ENCODE measurements at places on chromosomes 11 and 22. TPM values are rescaled to one million over a fixed set of nuclear protein-coding genes. Genes with fewer than 3 reads are reported as not detected.

The NLRP14 gene
- not detected for polyA plus RNA-seq

The OR2AG1 gene
- not detected for polyA plus RNA-seq

The RAB39A gene
- not detected for polyA plus RNA-seq

The RTN3 gene
- 46.3 TPM for polyA plus RNA-seq

The CNIH2 gene
- 0.77 TPM for polyA plus RNA-seq

The MTMR3 gene
- polyA plus RNA-seq: 15.3 TPM

The OR8D1 gene
- polyA plus RNA-seq: not detected

The GGTLC3 gene
- not detected for polyA plus RNA-seq

The WBP2NL gene
- 0.59 TPM for polyA plus RNA-seq

The WNT11 gene
- polyA plus RNA-seq: 0.25 TPM

The OR6T1 gene
- polyA plus RNA-seq: not detected

The CRYBB1 gene
- 0.04 TPM for polyA plus RNA-seq

The ATG16L2 gene
- 27.4 TPM for polyA plus RNA-seq

The SSH3 gene
- polyA plus RNA-seq: 38.6 TPM

The RAG1 gene
- 0.29 TPM for polyA plus RNA-seq

The DEFB131B gene
- polyA plus RNA-seq: not detected

The BTG4 gene
- not detected for polyA plus RNA-seq

The PRDM11 gene
- 2.5 TPM for polyA plus RNA-seq

The CHRM4 gene
- 0.02 TPM for polyA plus RNA-seq

The MS4A3 gene
- polyA plus RNA-seq: not detected

The MAPK12 gene
- polyA plus RNA-seq: 3.0 TPM

The MS4A4E gene
- 0.37 TPM for polyA plus RNA-seq

The JRKL gene
- 3.5 TPM for polyA plus RNA-seq

The TYR gene
- polyA plus RNA-seq: not detected

The ABCG4 gene
- 0.21 TPM for polyA plus RNA-seq

The NRGN gene
- 3.1 TPM for polyA plus RNA-seq

The TENM4 gene
- 4.1 TPM for polyA plus RNA-seq

The FAM227A gene
- 0.06 TPM for polyA plus RNA-seq

The WNT7B gene
- 6.8 TPM for polyA plus RNA-seq

The MOGAT2 gene
- 0.02 TPM for polyA plus RNA-seq

The GAB4 gene
- polyA plus RNA-seq: not detected

The MMP11 gene
- 0.49 TPM for polyA plus RNA-seq

The OR6X1 gene
- not detected for polyA plus RNA-seq

The TMEM123 gene
- polyA plus RNA-seq: 46.2 TPM

The UBQLN3 gene
- not detected for polyA plus RNA-seq

The OR2D2 gene
- polyA plus RNA-seq: not detected

The BLID gene
- polyA plus RNA-seq: not detected

The OR51B5 gene
- polyA plus RNA-seq: not detected

The DSCAML1 gene
- 0.04 TPM for polyA plus RNA-seq

The TMEM151A gene
- 0.01 TPM for polyA plus RNA-seq

The CASP5 gene
- not detected for polyA plus RNA-seq

The RBMXL2 gene
- not detected for polyA plus RNA-seq

The MPPED2 gene
- 0.58 TPM for polyA plus RNA-seq

The TSSK2 gene
- 0.05 TPM for polyA plus RNA-seq

Data from esophagus (tissue), 2 donors.